NT2/D1 (cell line): ENCODE measurements at places on chromosomes 6 and 20.

- DNase-seq: no peak
Observed at GRCh38 chr6:16799279-16800193, 38.3 kb upstream of the ATXN1 start.

DNA sequence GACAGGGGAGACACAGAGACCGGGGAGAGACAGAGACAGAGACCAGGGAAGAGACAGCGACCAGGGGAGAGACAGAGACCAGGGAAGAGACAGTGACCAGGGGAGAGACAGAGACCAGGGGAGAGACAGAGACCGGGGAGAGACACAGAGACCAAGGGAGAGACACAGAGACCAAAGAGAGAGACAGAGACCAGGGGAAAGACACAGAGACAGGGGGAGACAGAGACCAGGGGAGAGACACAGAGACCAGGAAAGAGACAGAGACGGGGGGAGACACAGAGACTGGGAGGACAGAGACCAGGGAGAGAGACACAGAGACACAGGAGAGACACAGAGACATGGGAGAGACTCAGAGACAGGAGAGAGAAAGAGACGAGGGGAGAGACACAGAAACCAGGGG, 43.9 kb downstream of the YTHDF1 start:
- no peak for DNase-seq

DNA sequence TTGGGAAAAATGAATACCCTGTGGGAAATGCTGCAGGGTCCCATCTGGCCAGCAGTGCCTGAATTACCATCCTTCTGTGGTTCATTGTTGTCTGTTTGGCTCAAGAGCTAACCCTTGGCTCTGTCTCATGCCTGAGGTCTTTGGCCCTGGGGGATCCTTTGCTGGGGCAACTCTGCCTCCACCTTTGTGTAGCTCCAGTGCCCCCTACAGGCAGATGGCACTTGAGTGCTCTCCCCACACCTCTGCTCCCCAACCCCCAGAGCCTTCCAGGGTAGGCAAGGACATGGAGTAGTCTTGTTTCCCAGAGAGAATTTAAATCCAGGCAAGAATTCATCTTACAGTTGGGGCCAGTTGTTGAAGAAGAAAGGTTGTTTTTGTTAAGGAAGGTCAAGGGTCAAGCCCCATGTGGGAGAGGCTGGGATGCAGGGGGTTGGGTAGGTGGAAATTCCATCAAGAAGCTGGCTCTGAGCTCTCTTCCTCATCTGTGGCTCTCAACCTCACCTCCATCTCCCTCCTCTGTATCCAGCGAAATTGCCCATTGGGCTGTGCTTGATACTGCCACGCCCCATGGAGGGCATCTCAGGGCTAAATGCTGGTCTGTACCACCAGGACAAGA, 44.2 kb downstream of the ZNF831 start:
- peak; percentile 81 for DNase-seq

- DNase-seq: no peak
Observed at GRCh38 chr6:165274611-165275010, 34.8 kb downstream of the C6orf118 start.

DNA sequence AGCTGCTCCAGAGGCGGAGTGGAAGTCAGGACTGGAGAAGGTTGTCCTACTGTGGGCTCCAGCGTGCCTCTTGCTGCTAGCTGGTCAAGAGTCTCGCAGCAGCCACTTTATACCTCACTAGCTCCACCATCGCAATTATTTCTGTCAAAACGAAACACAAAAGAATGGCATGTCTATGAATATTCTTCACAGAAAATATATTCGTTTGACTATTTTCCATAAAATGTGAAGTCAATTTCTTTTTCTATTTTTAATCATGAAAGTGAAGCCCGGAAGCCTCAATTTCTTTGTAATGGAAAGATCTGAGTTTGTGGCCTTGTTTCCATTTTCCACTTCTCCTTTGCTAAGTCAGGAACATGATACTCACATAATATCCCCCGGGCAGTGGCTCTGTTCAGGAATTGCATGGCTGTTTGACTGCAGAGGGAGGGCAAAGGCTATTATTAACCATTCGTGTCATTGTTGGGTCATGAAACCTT, 51.7 kb downstream of the DTD1 start:
- no peak for DNase-seq

DNA sequence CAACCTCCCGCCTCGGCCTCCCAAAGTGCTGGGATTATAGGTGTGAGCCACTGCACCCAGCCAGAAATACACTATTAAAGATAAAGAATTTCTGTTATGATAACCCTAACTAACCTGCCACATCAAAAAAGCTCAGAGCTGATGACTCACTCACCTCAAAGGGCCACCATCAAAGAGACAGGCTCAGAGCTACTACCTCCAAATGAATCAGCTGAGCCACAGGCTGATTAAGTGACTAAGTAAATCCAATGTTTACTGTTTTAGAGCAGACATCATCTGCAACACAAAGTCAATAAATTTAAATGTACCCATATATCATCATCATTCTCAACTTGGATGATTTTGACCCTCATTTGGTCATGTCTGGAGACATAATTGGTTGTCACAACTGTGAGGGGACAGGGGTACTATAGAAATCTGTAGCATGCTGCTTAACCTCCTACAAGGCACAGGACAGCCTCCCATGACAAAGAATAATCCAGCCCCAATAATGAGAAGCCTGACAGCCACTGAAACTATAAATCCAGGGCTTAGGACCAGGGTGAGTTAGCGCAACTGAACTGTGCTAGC, 106.5 kb downstream of the ATP9A start:
- DNase-seq: no peak

- DNase-seq: no peak
Observed at GRCh38 chr20:34552569-34552968, 5.9 kb upstream of the MAP1LC3A start.

DNA sequence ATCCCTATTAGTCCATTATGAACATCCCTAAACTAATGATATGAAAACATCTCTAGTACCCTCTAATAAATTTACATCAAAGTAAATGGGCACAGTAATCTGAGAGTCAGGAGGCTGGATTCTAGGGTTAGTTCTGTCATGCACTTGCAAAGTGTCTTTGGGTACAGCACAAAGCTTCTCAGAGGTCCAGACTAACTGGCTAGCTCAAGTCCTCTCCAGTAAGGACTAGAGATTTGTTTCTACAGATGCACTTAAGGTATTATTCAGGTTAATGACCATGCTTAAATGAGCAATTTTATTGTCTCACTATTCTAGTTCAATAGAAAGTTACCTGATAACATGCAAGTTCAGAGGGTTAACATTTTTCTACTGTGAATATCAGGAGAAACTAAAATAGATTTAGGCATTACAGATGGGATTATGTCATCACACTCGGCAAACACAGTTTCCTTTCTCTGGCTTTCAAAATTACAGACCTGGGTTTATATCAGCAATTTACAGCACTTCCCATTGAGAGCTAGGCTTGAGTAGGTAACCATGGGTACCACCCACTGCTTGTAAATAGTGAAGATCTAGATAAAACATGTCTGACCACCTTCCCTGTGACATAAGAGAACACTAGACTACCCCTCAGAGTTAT, 402.9 kb upstream of the RUNX2 start:
- peak; percentile 6 for DNase-seq

- no peak for DNase-seq
Observed at GRCh38 chr6:64238071-64238470, 602.5 kb downstream of the PHF3 start.

GRCh38 chr6:14384175-14384949, 266.8 kb downstream of the CD83 start:
- DNase-seq: no peak

GRCh38 chr6:167702241-167702827, 124.4 kb upstream of the AFDN start:
- no peak for DNase-seq

DNA sequence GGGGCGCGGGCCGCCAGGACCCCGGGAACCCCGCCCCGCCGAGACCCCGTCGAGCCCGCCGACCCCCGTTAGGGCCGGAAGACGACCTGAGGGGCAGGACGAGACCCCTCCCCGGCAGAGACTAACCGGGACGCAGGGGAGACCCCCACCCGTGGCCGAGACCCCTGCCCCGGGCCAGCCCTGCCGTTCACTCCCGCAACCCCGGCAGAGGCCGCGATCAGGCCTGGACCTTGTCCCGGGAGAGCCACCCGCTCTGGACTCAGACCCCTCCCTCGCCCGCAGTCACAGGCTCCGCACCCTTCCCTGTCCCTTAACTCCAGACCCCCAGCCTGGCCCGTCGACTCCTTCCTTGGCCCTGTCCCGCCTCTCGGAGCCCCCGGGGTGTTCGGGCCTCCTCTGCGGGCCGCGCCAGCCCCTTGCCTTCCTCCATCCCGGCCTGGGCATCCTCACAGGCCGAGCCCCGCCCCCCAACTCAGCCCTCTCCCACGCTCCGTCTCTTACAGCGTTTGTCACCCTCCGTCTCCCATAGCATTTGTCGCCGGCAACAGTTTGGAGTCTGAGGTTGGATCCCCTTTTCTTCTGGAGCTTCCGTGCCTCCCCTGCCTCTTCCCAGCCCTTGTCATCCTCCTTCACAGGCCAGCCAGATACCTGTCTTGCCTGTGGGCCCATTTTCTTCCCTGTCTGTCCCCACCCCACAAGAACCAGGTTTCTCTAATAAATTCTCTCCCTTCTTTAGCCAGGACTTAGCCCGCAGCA, 569 bp downstream of the TCEA2 start:
- DNase-seq: no peak

DNA sequence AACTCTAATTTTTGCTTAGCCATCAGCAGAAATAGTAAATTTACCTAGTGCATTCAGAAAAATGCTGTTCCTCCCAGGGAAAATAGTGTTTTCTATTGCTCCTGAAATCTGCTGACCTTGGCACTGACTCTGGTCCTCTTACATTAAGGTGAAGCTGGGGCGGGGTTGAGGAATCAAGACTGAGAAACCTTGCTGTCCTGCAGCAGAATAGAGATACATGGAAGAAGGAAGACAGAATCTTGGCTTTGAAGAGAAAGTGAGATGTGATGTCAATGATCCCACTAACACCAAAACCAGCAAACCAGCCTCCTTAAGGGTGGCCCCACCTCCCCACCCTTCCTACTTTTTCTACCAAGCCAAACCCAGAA, 840 bp upstream of the LY86 start:
- no peak for DNase-seq

GRCh38 chr6:43772681-43773049, 2.7 kb downstream of the VEGFA start:
- DNase-seq: no peak

DNA sequence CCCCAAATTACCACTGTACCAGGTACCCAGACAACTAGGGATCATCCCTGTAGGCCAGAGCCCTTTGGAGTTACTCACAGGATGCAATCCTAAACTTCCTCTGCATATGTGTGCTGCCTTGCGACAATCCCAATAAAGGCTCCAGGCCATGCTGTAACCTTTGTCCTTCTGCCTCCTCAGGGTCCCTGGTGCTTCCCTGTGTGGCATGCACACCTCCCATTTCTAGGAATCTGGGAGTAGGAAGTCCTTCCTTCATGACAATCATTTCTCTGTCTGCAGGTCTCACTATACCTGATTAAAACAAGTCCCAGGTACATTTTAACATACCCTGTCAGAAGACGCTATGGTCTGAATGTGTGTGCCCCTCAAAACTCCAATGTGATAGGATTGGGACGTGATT, 37.0 kb upstream of the MCUR1 start:
- no peak for DNase-seq

- no peak for DNase-seq
Observed at GRCh38 chr6:145490068-145490467, 245.3 kb downstream of the EPM2A start.

DNA sequence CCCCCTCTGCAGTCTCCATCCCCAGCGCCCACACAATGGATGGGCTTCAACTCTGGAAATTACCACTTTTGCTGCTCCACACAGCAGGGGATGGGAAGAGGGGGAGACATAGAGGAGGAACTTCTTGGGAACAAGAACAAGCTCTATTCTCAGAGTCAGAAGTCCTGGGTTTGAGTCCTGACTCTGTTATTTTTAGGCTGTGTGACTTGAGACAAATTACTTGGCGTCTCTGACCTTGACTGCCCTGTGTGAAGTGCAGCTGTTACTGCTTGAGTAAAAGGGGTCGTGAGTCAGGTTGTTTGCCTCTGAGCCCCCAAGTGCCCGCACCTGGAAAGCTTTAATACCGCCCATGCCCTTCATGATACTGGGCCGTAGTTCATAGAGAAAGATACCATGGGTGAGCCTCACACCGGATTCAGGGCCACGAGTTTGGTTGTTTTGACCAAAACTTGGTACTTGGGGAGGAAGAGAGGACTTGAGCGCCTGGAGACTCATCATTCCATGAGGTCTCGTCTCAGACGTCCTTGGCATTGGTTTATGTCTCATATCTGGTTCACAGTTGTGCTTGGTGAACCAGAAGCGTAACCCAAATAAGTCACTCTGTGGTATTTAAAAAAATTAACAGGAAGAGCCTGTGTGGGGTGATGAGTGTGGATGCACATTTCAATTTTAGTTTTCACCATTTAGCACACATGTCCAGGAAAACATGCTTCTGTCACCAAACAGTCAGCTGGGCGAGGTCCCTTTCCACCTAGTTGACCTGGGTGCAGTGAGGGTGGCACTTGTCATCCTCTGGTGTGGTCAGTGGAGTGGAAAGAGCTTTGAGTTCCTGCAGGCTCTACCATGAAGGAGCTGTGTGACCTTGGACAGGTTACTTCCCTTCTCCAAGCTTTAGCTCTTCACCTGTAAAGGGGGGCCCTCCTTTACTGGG, 75.6 kb downstream of the CDC5L start:
- DNase-seq: no peak

- DNase-seq: no peak
Observed at GRCh38 chr6:33732817-33733708, 13.6 kb downstream of the IP6K3 start.

- no peak for DNase-seq
Observed at GRCh38 chr6:166584155-166584554, 2.3 kb downstream of the RAMACL start.

- no peak for DNase-seq
Observed at GRCh38 chr20:48983423-48984400, 62.2 kb downstream of the ARFGEF2 start.

DNA sequence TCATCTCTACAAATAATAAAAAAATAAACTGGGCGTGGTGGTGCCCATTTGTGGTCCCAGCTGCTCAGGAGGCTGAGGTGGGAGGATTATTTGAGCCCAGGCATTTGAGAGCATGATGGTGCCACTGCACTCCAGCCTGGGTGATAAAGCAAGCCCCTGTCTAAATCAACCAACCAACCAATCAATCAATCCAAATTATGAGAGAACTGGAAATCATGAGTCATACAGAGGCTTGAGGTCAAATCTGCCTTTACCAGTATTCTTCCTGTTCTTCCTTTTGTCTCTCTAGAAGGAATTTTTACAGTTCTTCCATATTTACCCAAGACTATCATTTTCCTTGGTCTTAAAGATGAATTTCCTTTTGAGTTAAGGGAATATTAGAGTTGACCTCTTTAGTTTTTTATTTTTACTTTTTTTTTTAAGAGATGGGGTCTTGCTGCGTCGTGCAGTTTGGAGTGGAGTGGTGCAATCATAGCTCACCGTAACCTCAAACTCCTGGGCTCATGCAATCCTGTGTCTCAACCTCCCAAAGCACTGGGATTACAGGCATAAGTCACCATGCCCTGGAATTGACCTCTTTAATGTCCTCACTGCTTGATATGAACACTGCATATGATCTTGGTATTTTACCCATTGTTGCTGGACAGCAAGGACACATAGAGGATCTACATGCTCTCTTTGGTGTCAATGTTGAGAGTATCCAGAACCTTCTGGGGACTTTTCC, 44.1 kb upstream of the TXNDC5 start:
- no peak for DNase-seq
